Right renal pelvis (tissue), 4 donors: ENCODE measurements at places on chromosomes 3 and 15. TPM values are rescaled to one million over a fixed set of nuclear protein-coding genes. Genes with fewer than 3 reads are reported as not detected.

GRCh38 chr3:62781121-62781520 is 94.1 kb downstream of the CADPS start:
- no peak for DNase-seq

GRCh38 chr15:34179234-34179633 is 30.7 kb downstream of the KATNBL1 start:
- DNase-seq: no peak

DNA sequence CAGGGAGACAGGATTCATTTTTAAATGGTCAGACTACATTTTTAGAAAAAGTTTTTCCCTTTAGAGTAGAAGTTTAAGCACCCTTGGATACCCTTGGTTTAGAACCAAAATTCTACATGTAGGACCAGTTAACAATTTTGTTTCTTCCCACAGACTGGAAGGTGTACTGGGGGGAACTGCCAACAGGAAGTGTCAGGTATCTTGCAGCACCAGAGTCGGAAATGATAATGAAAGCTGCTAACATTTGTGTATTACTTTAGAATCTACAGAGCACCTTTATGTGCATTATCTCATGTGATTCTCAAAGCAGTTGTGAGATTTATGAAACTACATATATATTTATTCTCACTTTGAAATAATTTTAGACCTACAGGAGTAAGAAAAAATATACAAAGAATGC is 21.5 kb downstream of the SPRED1 start:
- no peak for DNase-seq

ANKRD34C gene
- 0.09 TPM for polyA plus RNA-seq

- DNase-seq: no peak
These were observed 67.2 kb upstream of the TP63 start for GRCh38 chr3:189563853-189564563.

DNA sequence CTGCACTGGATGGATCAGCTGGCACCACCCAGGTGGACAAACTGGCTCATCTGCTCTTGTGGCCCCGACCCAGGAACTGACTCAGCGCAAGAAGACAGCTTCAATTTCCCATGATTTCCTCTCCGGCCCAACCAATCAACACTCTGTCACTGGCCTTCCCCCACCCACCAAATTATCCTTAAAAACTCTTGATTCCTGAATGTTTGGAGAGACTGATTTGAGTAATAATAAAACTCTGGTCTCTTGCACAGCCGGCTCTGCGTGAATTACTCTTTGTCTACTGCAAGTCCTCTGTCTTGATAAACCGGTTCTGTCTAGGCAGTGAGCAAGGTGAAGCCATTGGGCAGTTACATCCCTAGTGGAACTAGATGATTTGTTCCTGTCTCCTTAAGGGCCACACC is 16.1 kb downstream of the BDH1 start:
- no peak for DNase-seq

- no peak for DNase-seq
These were observed 153.4 kb downstream of the LMLN start for GRCh38 chr3:198113206-198114053.

GRCh38 chr3:71510510-71510909 is 73.0 kb downstream of the FOXP1 start:
- DNase-seq: no peak

SAMMSON gene
- polyA plus RNA-seq: not detected

DNA sequence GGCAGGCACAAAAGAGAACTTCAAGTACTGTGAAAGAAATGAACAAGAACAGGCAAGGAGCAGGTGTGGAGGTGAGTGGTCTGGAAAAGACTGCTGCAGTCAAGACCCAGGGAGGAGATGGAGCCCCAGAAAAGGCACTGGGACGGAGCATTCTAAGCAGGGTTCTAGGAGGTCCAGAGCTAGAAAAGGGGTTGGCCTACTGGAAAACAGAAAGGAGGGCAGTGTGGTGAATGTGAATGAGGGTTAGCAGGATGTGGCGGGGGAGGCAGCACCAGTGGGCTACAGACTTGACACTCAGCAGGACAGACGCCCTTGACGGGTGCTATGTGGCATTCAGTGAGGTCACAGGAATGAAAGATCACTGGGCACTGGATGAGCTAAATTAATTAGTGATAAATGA is 75.7 kb downstream of the SENP2 start:
- no peak for DNase-seq

DNA sequence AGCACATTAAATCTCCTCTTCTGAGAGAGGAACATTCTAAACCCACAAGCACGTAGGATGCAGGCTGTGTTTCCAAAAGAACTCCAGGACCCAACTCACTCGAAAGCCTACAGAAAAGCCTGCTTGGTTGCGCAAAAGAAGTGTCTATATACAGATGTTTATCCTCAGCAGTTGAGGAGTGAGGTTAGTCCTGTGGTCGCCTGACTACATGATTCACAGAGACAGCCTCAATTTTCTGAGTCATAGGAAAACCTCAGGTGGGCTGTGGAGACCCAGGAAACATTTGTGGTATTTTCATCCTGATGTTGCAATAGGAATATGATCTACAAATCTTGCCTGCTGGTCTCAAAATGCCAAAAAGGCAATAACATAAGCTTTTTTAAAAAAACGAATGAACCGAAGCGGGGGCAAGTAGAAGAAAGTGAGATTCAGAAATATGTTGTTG is 183.8 kb upstream of the THRB start:
- DNase-seq: no peak

- no peak for DNase-seq
These were observed 240.7 kb upstream of the UMPS start for GRCh38 chr3:124489506-124489905.

GRCh38 chr15:51818150-51818549 is 11.3 kb upstream of the TMOD3 start:
- DNase-seq: no peak

DNA sequence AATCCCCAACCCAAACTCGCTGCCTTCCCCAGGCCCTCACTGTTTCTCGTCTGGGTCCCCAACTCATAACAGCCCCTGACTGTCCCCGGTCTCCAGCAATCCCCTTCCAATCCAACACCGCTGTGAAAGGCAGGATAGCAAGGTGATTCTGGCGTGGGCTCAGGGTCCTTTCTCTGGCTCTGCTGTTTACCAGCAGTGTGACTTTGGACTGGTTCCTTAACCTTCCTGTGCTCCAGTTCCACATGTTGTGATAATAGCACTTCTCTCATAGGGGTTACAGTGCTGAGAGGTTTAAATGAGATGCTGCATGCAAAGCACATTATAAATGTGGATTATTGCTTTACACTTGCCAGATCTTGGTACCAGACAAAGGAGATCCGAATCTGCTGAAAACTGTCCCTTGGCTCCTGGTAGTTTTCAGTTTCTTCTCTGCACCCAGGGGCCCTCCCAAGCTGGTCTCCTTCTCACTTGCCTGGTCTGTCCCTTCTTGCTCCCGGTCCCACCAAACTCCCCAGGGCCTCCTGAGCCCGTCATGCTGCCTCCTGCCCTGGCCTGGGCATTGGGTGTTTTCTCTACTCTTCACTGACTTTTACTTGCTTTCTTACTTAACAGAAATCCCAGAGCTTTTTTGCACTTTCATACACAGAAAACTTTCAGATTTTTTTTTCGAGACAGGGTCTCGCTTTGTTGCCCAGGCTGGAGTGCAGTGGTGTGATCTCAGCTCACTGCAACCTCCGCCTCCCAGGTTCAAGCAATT is 26.8 kb upstream of the CYP11A1 start:
- DNase-seq: no peak

GRCh38 chr3:138901567-138901966 is 45.4 kb downstream of the FOXL2 start:
- no peak for DNase-seq

GRCh38 chr15:96230526-96231181 is 99.8 kb upstream of the NR2F2 start:
- no peak for DNase-seq

- DNase-seq: no peak
These were observed 2.7 kb downstream of the SST start for GRCh38 chr3:187667526-187667925.

GRCh38 chr3:15726043-15726442 is 71.7 kb downstream of the ANKRD28 start:
- DNase-seq: no peak

- no peak for DNase-seq
These were observed 2.0 kb downstream of the PPM1M start for GRCh38 chr3:52247409-52248164.

GOLGA8G gene
- polyA plus RNA-seq: 0.29 TPM

DNA sequence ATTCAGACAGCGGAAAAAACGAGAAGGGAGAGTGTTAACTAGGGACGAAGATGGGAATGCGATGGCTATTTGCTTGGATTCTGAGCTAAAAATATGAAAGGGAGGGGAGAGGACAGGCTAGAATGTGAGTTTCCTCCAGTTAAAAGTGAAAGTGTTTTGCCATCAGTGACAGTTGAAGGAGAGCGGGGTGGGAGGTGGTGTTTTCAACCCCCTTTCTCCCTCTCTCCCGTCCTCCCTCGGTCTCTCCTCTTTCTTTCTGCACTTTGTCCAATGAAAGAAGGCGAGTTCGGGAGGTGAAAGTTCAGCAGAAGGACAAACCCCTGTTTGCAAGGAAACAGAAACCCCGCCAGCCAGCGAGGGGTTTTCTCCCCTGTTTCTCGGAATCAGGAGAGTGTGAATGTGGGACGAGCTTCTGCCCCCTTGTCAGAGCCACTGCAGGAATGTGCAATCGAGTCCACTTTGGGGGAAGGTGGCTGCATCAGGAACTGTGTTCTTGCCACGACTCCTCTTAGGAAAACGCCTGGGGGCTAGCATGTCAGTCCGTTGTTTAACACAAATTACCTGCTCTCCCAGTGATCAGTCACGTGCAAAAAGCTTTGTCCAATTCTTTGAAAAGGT is 975 bp upstream of the FOXP1 start:
- no peak for DNase-seq

GRCh38 chr15:79878078-79878705 is 18.6 kb downstream of the MTHFS start:
- no peak for DNase-seq

DNA sequence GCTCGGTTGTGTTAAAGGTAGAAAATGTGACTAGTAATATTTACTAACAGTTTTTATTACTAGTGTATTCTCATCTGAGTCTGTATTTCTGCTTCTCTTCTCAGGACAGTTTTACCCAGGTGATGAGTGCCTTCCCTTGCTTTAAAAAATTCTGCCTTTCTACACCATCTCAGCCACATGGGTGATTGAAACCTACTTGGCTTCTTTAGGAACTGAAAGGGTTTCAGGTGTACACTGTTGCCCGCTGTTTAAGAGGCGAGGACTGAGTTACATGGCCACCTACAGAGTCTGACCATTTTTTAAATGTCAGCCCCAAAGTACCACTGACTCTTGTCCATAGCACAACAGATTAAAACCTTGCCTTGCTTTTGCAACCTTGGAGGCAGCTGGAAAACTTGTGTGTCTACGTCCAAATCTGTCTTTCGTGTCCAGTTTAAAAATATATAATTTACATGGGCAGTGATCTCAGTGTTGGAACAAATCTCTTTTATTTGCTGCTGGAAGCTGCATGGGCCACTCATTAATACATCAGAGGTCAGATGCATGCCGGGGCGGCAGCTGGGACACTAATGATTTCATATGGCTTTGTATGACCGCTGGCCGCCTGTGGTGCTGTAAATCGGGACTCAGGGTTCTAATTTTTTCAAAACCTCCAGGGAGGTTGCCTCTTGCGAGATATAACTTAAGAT is 44.6 kb downstream of the TRIM71 start:
- DNase-seq: peak; percentile 43

GRCh38 chr3:159929171-159930141 is 59.2 kb upstream of the IL12A start:
- peak; percentile 26 for DNase-seq

- DNase-seq: no peak
These were observed 828.4 kb downstream of the TUSC7 start for GRCh38 chr3:117537949-117538348.

DNA sequence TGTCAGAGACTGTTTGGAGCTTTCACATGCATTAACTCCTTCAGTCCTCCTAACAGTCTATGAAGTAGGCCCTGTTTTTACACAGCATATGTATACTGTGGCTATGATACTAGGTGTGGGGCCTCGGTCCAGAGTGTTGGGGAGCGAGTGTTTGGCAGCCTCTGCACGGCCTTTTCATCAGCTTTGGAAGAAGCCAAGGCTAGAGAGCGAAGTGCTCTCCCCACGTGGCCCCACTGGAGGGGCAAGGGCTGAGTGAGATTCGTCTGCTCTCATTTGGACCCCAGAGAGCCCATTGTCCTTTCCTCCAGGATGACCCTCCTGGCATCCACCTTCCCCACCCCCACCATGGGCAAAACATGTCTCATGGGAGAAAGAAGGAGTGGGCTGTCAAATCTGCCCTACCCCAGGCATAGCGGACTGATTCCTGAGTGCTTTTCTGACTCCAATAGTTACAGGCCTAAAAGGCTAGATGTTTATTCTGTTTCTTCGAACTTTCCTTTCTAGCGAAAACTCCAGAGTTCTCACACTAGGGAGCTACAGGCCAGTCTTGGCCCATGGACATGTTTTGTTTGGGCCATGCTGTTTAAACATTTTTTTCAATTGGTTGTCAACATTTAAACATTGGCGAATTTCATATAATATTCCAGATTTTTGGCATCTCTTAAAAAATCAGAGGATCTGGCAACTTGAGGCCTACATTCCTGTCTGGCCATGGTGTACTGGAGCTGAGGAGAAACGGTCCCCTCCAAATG is 76.0 kb downstream of the EEFSEC start:
- no peak for DNase-seq

SLC2A2 gene
- 17.3 TPM for polyA plus RNA-seq

DNA sequence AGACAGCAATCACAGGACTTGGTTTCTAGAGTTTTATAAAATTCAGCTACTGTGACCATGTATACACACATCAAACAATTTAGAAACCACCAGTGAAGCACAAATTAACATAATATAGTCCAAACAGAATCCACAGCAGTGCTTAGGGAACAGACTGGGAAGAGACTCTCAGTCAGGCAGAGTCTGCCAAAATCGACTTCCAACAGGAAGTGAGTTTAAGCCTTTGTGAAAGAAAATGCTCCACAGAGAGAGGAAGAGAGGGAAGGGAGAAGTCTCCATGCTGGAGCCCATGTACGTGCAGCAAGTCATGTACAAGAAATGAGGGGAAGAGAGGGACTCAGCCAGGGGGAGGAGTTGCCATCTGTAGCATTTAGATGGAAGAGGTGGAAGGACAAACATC is 172.6 kb downstream of the IL5RA start:
- DNase-seq: no peak

NR2E3 gene
- 0.59 TPM for polyA plus RNA-seq

SST gene
- polyA plus RNA-seq: not detected

DNA sequence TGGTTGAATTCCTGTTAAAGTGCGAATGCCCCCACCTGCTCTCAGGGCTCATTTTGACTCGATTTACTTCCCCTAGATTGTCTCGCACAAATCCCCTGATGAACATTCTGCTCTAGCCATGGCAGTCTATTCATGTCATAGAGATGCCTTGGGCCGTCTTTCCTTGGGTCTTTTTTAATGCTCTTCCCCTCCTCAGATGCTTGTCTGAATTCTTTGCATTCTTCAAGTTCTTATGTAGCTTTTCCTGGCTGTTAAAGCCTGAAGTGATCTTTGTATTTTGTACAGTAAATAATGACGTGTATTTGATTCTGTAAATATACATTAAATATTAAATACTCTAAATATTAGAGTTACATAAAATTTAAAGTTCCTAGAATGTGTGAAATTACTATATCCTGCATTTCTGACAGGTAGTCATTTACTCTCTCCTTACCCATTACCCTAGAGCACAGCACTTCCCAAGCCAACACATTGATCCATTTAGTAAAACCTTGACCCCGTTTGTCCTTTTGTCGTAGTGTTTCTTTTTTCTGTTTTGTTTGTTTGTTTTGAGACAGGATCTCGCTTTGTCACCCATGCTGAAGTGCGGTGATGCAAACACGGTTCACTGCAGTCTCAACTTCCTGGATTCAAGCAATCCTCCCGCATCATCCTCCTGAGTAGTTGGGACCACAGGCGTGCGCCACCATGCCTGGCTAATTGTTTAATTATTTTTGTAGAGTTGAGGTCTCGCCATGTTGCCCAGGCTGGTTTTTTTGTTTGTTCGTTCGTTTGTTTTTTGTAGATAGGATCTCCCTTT is 47.9 kb downstream of the YEATS2 start:
- no peak for DNase-seq

PDZRN3 gene
- polyA plus RNA-seq: 51.6 TPM
